ENCODE measurements at places on chromosomes 1 and 21.

DNA sequence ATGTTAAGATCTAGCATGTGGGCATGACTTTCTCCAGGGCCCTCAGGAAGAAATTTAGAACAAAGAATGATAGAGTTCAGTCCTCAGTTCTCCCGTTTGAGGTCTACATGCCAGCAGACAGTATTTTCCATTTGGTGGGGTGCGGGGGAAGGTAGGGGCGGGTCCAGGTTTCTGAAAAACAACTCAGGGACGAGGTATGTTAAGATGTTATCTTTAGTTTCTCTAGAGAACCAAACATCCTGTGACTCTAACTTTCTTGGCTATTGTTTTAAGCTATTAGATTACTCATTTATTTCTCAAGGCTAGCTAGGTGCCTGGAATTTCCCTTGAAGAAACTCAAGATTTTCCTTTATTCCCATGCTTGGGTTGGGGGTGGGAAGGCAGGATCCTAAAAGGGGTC is 42.3 kb upstream of the SYT14 start:
- H3K27me3 ChIP-seq, result no peaks in the 10 kb centered on the region
- no peak overlapping the region for H3K27ac ChIP-seq
- no peaks in the 10 kb centered on the region for H3K36me3 ChIP-seq
- no peak overlapping the region for H3K4me3 ChIP-seq
- H3K4me1 ChIP-seq, result peaks cover 6% of the 10 kb centered on the region
- peak; percentile 86 for DNase-seq

DNA sequence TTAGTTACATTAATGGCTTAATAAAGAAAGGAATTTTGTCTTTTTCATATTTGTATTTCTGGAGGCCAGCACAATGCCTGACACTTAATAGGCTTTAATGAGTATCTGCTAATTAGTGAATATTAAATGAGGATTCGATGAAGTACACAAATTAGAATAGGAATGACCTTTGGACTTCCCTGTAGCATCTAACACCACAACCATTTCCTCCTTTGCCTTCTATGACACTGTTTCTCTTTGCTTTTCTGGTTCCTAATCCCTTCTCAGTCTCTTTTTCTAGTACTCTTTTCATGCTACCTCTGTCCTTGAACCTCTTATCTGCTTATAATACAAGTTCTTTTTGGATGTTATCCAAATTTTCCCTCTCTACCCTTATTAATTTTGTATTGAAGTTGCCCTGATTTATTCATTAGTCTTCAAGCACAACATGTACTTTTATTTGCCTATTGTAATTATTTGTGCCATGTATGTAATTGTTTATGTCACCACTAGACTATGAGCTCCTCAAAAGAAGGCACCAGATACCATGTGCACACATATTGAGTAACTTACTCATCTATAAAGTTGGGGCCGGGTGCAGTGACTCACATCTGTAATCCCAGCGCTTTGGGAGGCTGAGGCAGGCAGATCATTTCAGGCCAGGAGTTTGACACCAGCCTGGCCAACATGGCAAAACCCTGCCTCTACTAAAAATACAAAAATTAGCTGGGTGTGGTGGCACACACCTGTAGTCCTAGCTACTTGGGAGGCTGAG is 23.8 kb downstream of the RPS27 start:
- no peaks in the 10 kb centered on the region for H3K4me1 ChIP-seq
- no peak overlapping the region for H3K27ac ChIP-seq
- peak; percentile 76 for DNase-seq

DNA sequence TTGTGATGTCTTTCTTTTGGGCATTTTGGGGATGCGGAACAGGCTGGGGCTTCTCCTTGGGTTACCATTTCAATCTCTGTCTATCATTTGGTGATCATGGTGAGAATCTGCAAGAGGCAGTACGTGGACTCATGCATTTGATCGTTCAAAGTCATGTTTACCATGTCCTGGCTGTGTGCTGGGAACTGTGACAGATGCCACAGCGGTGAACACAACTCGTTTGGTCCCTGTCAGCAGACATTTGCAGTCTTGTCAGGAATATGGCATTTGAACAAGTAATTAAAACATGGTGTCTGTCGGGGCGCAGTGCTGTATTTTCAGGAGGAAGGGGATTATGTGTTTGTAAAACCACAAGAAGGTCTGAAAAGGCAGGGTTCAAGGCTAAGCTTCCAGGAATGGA is 103.3 kb upstream of the IGSF21 start:
- no peaks in the 10 kb centered on the region for H3K27me3 ChIP-seq
- no peaks in the 10 kb centered on the region for H3K36me3 ChIP-seq
- no peak overlapping the region for H3K4me3 ChIP-seq
- no peak overlapping the region for H3K27ac ChIP-seq
- no peaks in the 10 kb centered on the region for H3K4me1 ChIP-seq

GRCh38 chr1:43293896-43294760 is 6.7 kb upstream of the TIE1 start:
- H3K4me3 ChIP-seq, result no peak overlapping the region
- peak; percentile 56 for DNase-seq
- peaks cover 10% of the 10 kb centered on the region for H3K4me1 ChIP-seq
- no peaks in the 10 kb centered on the region for H3K36me3 ChIP-seq
- H3K27me3 ChIP-seq, result peaks cover 4% of the 10 kb centered on the region
- H3K27ac ChIP-seq, result no peak overlapping the region

DNA sequence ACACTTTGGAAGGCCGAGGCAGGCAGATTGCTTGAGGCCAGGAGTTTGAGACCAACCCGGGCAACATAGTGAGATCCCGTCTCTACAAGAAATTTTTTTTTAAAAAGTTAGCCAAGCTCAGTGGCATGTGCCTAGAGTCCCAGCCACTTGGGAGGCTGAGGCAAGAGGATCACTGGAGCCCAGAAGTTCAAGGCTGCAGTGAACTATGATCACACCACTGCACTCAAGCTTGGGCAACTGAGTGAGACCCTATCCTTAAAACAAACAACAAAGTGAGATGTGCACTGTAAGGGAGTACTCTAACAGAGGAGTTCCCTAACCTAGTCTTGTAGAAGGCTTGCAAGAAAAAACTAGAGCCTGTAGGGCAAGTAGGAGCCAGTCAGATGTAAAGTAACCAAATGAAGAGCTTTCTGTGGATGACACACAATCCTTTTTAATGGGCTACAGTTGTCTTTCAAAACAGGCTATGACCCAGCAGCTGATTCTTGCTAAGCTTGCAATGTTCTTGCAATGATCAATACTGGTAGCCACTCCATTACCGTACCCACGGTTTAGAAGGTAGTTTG is 38.0 kb upstream of the SRP9 start:
- H3K36me3 ChIP-seq, result no peaks in the 10 kb centered on the region
- no peaks in the 10 kb centered on the region for H3K27me3 ChIP-seq
